Stimulated activated CD4-positive, alpha-beta T cell treated with anti-CD3 and anti-CD28 coated beads, TNF-alpha, amount 100 ng/mL, for 1 hour (primary cell): ENCODE measurements at places on chromosomes 1 and 21.

DNA sequence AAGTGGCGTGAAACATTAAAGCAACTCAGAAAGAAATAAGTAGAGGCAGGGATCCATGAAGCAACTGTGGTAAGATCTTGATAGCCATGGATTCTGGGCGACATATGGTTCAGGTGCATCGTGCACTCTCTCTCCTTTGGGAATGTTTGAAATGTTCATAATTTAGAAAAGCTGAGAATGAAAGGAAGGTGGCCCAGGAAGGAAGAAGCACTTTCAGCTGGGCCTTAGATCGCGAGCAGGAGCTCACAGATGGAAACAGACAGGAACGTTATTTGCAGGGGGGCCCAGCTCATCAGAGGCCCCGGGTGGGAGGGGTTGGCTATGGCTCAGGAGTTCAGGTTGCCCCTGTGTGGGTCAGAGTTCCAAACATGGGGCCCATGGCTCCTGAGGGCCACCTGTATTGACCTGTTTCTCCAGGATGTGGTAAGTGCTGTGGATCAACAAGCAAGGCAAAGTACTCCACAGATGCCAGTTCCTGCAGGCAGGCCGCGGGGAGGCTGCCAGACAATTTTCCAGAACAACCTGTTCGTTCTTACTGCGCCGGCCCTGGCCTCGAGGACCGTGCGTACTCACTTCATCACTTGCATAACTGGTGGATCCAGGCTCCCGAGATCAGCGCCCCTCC lies 253.2 kb downstream of the TOMM20 start:
- no peak for DNase-seq

DNA sequence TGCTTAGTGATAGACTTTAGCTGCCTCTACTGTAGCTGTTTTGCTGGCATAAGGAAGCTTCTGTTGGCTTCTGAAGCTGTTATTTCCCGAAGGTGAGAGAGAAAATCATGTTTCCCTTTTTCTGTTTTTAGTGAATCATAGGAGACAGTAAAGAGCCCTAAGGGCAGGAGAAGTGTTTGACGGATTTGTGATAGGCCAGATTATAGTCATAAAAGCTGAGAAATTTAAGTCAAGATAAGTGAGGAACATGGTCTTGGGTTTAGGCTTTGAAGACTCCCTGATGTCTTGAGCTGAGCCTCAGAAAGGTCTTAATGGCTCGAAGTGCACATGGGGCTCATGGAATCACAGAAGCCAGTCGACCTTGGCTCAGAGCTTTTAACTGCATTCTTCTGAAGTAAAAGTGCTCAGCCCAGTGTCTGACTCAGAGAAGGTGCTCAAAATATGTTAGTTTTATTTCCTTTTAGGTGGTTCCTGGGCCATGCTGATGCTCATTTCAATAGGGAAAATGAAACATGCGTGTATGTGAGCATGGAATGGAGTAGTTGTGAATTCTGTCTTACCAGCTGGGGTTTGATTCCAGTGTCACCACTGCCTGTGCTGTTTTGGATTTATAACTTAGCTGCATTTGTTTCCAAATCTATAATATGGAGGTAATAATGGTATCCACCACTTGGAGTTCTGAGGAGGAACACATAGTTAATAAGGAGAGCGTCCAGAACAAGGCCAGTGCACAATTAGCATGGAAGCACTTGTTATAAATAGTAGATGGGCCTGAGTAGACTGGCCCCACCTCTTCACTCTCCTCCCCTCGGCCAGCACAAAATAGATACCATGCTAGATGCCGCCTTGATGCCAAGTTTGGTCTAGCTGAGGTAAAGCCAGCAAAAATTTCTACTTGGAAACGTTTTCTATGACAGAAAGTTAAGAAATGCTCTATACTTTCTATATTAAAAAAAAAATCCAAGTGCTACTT lies 99.2 kb downstream of the C1orf21 start:
- no peak for DNase-seq

- no peak for DNase-seq
Measured at GRCh38 chr1:89809556-89809955, 11.3 kb upstream of the LRRC8D start.

DNA sequence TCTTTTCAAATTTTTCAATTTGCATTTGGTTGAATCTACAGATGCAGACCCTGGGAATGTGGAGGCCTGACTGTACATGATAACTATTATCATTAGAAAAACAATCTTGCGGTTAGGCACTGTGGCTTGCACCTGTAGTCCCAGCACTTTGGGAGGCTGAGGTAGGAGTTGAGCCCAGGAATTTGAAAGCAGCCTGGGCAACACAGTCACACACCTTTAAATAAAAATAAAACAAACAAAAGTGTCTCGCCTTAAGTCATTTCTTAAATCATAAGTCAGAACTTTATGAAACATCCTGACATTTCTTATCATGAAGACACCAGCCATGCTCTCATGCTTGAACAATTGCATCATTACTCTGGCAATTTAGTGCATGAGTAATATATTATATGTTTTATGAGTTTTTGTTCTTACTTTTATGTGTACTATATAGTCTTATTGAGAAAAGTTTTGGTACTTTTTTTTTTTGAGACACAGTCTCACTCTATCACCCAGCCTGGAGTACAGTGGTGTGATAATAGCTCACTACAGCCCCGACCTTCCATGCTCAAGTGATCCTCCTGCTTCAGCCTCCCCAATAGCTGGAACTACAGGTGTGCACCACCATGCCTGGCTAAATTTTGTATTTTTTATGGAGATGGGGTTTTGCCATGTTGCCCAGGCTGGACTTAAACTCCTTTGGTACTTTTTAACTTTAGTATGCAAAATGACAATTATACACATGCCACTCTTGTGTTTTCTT lies 7.8 kb downstream of the TBX19 start:
- DNase-seq = no peak

GRCh38 chr1:60090655-60091054 lies 17.1 kb upstream of the C1orf87 start:
- DNase-seq = no peak

- no peak for DNase-seq
Measured at GRCh38 chr21:34126691-34127090, 53.3 kb downstream of the MRPS6 start.

- no peak for DNase-seq
Measured at GRCh38 chr1:153730468-153730988, 2.7 kb downstream of the INTS3 start.

DNA sequence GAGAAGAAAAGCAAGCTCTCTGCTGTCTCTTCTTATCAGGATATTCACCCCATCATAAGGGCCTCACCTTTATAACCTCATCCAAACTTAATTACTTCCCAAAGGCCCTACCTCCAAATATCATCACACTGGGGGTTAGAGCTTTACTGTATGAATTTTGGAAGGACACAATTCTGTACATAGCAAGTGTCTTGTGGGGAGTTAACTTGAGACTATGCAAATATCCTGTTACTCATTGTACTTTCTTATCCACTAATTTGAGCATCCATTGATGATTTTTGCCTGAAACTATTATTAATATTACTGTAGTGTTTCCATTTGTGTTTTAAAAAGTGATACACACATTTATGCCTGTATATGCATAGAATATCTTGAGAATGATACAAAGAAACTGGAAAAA lies 129.1 kb upstream of the IVNS1ABP start:
- DNase-seq = no peak

DNA sequence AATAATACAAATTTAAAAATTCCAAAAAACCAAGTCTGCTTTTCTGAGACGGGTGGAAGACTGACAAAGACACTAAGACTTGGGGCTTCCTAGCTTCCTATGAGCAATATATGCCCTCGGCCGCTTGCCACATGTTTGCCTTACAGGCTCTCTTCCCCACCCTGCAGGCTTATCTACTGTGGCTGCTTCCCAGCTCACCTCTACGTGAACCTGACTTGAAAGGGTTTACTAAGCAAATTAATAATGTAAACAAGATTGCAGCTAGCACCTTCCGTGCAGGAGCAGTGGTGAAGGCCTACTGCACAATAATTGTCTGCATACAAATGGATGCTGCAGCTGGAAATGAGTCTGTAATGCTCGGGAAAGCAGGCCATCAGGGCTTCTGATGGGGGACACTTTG lies 152.9 kb upstream of the DAB1 start:
- DNase-seq = no peak

GRCh38 chr1:67674260-67675011 lies 10.6 kb upstream of the GADD45A start:
- no peak for DNase-seq

GRCh38 chr1:87436534-87436933 lies 107.9 kb downstream of the LMO4 start:
- DNase-seq = no peak

- no peak for DNase-seq
Measured at GRCh38 chr1:116356673-116357072, 16.4 kb upstream of the ATP1A1 start.

GRCh38 chr1:46802081-46802480 lies 3.2 kb downstream of the CYP4B1 start:
- no peak for DNase-seq

DNA sequence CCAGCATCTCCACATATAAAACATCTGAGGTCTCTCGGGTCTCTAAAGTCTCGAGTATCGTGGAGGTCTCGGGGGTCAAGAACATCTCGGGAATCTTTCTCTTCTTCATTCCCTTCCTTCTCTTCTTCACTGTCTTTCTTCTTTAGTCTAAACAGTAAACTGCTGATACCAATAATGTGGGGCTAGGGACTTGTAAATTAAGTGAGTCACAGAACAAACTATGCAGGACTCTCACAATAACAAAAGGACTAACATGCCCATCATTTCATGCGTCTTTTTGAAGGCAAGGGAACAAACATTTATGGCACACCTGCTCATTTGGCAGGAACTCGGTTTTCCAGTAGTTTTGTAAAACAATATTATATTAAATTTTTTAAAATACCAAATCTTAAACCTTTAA lies 32.4 kb downstream of the PRPF38A start:
- no peak for DNase-seq

GRCh38 chr1:25786887-25787759 lies 12.9 kb upstream of the SELENON start:
- DNase-seq = no peak

DNA sequence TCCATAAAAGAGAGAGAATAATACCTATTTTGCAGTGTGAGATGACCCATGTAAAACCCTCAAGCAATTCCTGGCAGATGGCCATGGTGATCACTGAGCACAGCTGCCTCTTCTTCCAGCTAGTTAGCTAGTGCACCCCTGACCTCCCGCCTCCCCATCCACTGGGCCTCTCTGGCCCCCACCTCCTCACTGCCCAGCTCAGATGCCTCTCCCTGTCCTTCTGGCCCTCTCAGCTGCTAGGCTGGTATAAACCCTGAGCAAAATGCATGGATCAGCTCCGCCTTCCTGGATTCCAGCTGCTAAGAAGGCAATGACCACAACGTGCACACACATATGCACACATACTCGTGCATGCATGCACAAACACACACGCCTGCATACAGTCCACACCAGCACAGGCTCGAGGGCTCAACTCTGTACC lies 117.2 kb downstream of the DMRTB1 start:
- DNase-seq = no peak
